MCF 10A (cell line): ENCODE measurements at places on chromosomes 16 and 17. TPM values are rescaled to one million over a fixed set of nuclear protein-coding genes. Genes with fewer than 3 reads are reported as not detected.

Gene CX3CL1
- total RNA-seq: not detected in 2 replicates

GRCh38 chr17:79353548-79353947, 257.3 kb downstream of the RBFOX3 start:
- H3K27me3 ChIP-seq: peaks cover 98% of the 10 kb centered on the region
- no peak overlapping the region for H3K27ac ChIP-seq
- no peak overlapping the region for H3K4me3 ChIP-seq

GRCh38 chr17:38978180-38978579, 11.0 kb upstream of the FBXO47 start:
- no peak for DNase-seq
- no peaks in the 10 kb centered on the region for H3K27me3 ChIP-seq
- H3K36me3 ChIP-seq: peaks cover 6% of the 10 kb centered on the region
- H3K27ac ChIP-seq: no peak overlapping the region

DNA sequence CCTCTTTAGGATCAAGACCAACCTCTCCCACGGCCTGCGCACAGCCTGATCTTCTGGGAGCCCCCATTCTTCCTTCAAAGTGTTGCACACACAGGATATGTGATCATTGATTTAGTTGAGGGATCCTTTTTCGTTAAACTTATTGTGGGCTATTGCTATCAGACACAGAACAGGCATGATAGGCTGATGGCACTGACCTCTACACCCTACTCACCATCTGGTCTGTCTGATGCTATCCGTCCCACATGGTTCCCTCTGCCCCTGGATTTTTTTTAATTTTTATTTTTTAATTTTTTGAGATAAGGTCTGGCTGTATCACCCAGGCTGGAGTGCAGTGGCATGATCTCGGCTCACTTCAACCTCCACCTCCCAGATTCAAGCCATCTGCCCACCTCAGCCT, 19.2 kb upstream of the LITAF start:
- DNase-seq: no peak
- H3K4me1 ChIP-seq: peaks cover 13% of the 10 kb centered on the region
- peaks cover 7% of the 10 kb centered on the region for H3K36me3 ChIP-seq
- H3K27ac ChIP-seq: no peak overlapping the region
- H3K27me3 ChIP-seq: no peaks in the 10 kb centered on the region
